ENCODE measurements at places on chromosomes 1 and 21. TPM values are rescaled to one million over a fixed set of nuclear protein-coding genes. Genes with fewer than 3 reads are reported as not detected.

IQCC gene
- total RNA-seq: 1.2 TPM

KCNA3 gene
- total RNA-seq: 8.9 TPM

FGR gene
- total RNA-seq: 149 TPM

S100B gene
- 4.5 TPM for total RNA-seq

SYDE2 gene
- total RNA-seq: 23.8 TPM

MIER1 gene
- total RNA-seq: 43.8 TPM

RNF186 gene
- not detected for total RNA-seq

C1orf122 gene
- 29.7 TPM for total RNA-seq

FAM3B gene
- total RNA-seq: 5.2 TPM

LDLRAD1 gene
- 0.41 TPM for total RNA-seq

MIGA1 gene
- total RNA-seq: 17.3 TPM

NCAM2 gene
- total RNA-seq: 15.9 TPM

OR2T35 gene
- total RNA-seq: not detected

All from upper lobe of right lung (tissue), 1 donor.